NCI-H774 (cell line): ENCODE measurements at places on chromosomes 2 and 18.

GRCh38 chr18:59861963-59862819, 37.6 kb upstream of the PMAIP1 start:
- no peak for DNase-seq

DNA sequence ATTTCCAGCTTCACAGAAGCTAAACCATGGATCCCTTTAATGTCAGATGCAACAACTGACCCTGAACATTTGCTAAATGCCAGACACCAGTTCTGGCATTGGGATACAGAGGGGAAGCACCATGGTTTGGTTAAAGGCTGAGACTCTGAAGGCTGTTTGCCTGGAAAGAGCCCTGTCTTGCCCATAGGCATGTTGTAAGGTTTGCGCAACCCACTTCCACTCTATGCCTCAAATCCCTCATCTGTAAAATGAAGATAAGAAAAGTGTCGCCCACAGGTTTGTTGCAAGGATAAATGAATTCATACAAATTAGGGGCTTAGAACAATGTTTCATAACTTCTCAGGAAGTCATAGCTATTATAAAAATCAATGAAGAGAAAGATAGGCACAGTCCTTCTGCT, 380.9 kb upstream of the GYPC start:
- no peak for DNase-seq

DNA sequence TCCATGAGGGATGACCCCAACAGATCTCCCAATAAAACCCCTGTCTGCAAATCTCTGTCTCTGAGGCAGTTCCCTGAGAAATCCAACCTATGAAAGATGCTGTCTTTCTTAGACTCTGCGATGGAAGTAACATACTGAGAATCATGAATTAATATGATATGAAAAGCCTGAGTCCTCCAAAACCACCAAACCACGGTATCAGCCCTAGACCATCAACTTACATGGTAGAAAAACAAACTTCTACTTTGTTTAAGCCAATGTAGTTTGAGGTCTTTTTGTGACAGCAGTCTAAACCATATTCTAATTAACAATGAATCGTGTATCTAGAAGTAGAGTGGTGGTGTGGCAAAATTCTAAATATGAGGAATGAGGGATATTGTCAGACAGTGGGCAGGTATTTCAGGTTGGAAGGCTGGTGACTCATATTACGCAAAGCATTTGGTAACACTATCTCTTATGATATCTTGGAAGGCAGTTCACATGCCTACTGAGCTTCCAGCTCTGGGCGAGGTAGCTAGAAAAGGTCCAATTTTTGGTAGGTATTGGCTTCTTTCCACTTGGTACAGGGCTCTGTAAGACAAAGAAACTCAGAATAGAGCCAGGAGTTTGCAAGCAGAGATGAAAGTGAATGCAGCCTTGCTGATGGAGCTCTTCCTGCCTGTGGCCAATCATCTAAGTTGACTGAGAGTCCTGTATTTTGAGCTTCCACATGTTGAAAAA, 215.8 kb downstream of the ZFP36L2 start:
- DNase-seq: no peak

DNA sequence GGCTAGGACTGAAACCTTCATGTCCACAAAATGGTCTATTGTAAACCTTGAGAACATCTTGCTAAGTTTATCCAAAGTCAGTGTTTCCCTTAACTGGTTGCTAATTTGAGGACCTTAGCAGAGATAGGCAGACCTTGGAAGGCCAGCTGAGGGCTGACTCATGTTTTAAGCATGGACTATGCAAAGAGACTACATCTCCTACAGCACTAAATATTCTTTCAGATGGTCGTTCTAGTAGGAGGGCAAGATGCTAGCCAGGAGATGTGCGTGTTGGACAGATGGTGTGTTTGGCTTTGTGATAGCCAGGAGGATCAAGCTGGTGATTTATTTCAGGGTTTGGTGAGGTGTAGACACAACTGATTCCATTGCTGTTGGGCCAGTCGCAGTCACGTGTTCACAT, 75.8 kb downstream of the NRP2 start:
- DNase-seq: no peak

DNA sequence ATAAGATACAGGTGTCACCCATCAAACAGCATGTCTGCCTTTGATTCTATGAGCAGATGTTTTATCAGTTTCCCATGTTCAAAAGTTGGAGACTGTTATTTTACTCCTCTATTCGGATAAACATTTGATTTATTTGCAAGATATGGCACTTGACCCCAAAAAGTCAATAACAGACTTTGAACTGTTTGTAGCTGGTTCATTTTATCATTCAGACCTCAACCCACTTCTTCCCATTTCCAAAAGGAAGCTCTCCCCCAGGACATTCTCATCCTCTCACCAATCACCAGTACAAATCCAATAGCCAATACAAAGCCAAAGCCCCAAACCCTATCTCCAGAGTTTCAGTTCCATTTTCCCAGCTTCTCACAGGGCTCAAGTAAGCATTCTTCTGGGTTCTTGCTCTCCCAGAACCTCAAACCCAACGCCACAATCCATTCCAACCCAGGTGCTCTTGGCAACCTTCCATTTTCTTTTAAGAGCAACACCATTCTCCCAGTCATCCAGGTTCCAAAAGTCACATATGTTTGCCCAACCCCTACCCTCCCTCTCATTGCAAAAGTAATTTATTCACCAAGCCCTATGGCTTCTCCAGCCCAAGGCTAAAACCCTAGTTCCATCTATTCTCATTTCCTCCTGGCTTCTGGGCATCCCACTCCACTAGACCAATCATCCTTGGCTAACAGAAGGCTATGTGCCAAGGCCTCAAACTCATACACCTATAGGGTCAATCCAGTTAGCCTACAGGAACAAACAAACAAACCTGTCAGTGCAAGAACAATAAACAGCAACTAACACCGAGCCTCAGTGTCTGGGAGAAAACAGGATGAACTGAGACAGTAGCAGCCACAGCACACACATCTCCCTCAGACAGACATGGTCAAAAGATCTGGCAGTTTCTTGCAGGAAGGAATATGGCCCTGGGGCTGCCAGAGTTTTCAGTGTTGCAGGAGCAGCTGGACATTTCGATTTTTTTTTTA, 9.2 kb downstream of the ACVR1 start:
- no peak for DNase-seq

DNA sequence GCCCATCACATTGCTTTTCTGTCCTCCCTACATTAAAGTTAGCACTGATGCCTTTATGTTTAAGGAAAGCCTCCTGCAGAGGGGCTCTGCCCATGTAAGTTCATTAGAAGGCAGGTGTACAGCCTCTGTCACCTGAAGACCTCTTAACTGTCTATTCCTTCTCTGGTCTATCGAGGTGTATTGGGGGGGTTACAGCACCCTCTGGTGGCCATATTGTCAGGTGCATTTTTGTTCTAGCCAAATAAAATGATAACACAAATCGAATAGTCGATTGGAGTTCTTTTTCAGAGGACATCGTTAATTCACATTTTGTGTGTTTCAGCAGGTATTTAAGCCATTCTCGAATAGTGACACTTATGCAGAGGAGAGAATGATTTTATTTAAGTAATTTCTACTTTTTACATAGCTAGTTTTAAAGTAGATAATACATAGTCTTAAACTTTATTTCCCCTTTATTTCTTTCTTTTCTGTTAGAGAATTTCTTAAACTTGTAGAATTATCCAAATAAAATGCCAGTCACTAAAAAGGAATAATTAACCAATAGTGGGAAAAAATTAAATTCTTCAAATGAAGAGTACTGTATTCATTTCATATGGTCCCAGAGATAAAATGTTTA, 136.8 kb downstream of the NEDD4L start:
- peak; percentile 29 for DNase-seq
